ENCODE measurements at places on chromosomes 1 and 21. TPM values are rescaled to one million over a fixed set of nuclear protein-coding genes. Genes with fewer than 3 reads are reported as not detected.

HIPK1 gene
- 52.3 TPM for total RNA-seq

BMP8B gene
- total RNA-seq, result 0.98 TPM

PCSK9 gene
- total RNA-seq, result 0.25 TPM

HSF2BP gene
- 2.7 TPM for total RNA-seq

GIPC2 gene
- total RNA-seq, result 2.7 TPM

SAMD11 gene
- total RNA-seq, result 33.9 TPM

NBPF6 gene
- total RNA-seq, result not detected

RUNX3 gene
- total RNA-seq, result 4.2 TPM

C4BPB gene
- total RNA-seq, result not detected

CERS2 gene
- total RNA-seq, result 86.4 TPM

PDZK1IP1 gene
- total RNA-seq, result 55.2 TPM

TNFSF4 gene
- total RNA-seq, result 0.74 TPM

C1orf226 gene
- 2.7 TPM for total RNA-seq

NR1I3 gene
- not detected for total RNA-seq
